Stimulated activated CD4-positive, alpha-beta T cell treated with anti-CD3 and anti-CD28 coated beads, Interleukin-2, amount 100 ng/mL, for 48 hours (primary cell): ENCODE measurements at places on chromosomes 12 and 14.

GRCh38 chr14:98270201-98270600 lies 1001.8 kb downstream of the BCL11B start:
- DNase-seq: no peak

DNA sequence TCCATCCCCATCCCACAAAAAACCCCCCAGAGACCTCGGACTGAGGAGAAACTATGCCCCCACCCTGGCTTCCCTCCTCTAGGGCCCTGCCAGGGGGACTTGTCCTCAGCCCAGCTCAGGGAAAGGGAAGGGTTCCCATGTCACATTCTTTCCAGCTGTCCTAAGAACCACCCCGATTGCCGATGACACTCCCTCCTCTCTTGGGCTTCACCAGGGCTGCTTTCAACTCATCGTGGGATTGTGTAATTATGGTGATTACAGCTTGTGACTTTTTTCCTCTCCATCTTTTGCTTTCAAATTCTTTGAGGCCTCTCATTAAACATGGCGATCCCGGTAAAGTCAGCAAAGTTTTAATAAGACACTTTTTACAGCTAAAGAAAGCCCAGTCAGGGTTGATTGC lies 344.0 kb downstream of the DPF3 start:
- no peak for DNase-seq

DNA sequence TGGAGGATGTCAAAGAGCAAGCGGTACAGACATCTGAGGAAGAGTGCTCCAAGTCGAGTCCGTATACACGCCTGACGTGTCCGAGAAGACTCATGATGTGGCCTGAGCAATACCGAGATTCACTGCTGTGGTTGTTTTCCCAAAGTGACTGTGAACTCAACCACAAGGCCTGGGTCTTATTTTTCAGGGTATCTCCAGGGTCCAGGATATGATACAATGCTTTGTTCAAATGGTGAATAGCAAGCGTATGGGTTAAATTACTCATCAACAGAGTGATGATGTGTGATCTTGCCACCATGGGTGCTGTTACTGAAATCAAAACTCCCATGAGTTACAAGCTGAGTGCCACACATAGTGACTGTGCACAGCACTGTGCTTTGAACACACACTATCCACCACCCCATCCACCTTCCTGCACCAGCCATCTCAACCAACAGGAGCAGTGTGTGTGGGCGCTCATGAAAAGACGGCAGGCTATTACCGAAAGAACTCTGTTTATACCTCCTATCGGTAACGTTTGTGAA lies 109.6 kb downstream of the BCAT1 start:
- peak; percentile 60 for DNase-seq

DNA sequence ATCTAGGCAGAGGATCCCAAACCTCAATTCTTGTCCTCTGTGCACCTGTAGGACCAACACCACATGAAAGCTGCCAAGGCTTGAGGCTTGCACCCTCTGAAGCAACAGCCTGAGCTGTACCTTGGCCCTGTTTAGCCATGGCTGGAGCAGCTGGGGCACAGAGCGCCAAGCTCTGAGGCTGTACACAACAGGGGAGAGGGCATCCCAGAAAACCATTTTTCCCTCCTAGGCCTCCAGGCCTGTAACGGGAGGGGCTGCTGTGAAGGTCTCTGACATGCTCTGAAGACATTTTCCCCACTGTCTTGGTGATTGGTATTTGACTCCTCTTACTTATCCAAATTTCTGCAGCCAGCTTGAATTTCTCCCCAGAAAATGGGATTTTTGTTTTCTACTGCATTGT lies 22.4 kb upstream of the PTPRO start:
- no peak for DNase-seq

GRCh38 chr12:39123580-39124253 lies 218.3 kb upstream of the CPNE8 start:
- no peak for DNase-seq

DNA sequence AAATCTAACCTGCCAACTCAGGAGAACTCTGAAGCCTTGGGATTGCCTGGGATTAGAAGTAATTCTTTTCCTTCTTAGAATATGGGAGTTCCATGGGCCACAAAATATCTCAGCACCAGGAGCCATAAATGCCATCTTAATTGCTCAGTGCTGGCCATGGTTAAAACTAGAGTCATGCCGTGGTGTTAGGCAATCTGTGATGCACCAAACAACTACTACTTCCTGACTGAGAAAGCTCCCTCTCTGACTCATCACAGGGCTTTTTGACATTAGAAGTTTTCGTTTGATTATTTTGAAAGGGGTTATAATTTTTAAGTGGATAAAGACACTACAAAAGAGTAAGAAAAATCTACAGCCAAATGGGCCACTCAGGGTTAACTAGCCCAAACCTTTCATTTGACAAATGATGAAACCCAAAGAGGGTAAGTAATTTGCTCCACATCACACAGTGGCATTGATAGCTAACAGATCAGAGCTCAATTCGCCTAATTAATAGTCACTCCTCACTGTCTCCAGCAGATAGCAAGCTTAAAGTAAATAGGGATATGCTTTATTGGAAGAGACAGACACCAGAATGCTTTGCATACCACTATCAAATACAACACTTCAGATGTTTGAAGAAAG lies 377.3 kb downstream of the EMP1 start:
- no peak for DNase-seq

DNA sequence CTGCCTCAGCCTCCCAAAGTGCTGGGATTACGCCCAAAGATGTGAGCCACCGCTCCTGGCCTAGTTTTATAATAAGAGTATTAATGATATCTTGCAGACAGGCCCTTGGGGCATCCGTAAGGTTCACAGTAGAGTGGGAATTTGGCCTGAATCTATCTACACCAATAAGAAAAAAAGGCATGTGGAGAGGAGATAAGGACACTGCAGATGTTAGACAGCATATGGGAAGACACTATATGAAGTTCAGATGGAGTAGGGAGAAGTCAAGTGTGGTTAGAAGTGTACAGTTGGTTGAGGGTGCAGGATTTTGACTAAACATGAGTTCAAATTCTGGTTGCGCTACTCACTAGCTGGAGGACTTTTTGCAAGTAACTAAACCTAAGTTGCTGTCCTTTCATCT lies 8.5 kb upstream of the TTC8 start:
- no peak for DNase-seq
